ENCODE measurements at places on chromosomes 4 and X.
A peak's percentile ranks its signal among the peaks of the same experiment; 100 is the strongest.

DNA sequence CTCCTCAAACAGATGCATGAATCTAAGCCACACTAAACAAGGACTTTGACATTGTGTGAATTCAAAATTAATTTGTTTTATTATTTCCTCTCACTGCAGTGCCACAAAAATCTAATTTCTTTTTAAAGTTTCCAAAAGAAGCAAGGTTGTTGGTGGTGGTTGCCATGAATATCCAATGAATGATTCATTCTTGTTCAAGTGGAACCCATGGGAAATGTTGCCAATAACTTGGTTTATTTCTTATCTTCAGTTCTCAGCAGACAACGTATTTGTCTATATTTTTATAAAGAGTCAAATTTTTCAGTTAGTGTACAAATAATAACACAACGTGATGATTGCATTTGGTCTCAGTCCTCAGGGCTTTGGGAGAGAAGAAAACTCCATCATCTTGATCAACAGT lies 309.4 kb upstream of the NOCT start:
- no peak for DNase-seq

DNA sequence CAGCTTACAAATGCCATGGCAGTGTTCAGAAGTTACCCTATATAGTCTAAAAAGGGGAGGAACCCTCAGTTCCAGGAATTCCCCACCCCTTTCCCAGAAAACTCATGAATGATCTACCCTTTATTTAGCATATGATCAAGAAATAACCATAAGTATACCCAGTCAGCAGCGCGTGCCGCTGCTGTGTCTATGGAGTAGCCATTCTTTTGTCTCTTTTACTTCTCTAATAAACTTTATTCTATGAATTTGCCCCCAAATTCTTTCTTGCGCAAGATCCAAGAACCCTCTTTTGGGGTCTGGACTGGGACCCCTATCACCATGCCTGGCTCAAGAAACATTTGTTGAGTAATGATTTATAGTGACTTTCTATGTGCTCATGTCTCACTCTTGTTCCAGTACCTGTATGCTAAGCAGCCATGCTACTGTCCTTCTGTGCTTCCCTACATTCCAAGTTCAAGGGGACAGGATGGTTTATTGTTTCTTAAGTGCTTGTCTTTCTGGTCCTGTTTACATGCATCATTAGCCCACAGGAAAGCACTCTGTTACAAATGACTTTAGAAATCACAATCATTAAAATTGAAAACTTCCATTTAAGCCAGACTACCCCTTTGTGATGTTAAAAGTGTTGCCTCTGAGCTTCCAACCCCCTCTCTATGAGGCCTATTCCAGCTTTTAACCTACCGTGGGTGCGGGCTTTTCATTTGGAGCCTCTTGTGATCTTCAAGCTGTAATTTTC lies 63.4 kb upstream of the S100G start:
- no peak for DNase-seq

GRCh38 chr4:7420661-7421040 lies 14.1 kb downstream of the PSAPL1 start:
- peak; percentile 28 for DNase-seq

DNA sequence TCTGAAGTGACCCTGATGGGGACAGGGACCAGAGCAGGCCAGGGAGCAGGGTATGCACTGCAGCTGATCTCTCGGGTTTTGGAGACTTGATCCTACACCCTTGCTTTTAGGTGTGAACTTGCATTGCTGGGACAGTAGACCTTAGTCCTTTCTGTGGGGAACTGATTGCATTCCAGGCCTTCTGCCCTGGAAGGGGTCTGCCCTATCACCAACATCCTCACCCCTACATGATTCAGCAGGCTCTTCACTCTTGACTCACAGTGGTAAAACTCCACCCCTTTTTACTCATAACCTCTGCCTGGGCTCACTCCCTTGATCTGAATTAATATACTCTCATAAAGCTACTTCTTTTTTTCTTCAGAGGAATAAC lies 6.6 kb upstream of the DDX60L start:
- no peak for DNase-seq

GRCh38 chr4:86640469-86640868 lies 46.4 kb downstream of the PTPN13 start:
- no peak for DNase-seq

DNA sequence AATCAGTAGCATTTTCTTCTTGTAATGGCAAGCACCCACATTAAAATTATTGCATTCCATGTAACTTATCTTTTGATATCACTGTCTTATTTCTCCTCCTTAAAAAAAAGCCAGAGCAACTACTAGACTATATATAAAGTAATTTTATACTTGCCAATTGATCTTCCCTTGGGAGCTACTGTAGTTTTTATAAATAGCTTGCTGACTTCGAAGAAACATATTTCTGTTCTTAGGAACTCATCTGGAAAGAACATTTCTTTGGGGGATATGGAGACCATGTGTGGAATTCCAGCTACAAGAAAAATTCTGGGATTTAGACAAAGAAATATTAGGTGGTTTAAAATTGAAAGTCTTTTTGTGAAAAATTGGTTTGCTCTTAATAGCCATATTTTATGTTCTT lies 94.9 kb downstream of the BMPR1B start:
- no peak for DNase-seq

GRCh38 chrX:118038614-118039365 lies 77.8 kb downstream of the KLHL13 start:
- DNase-seq = no peak

- DNase-seq = no peak
Observed at GRCh38 chrX:53831662-53832635, 145.4 kb upstream of the HUWE1 start.

DNA sequence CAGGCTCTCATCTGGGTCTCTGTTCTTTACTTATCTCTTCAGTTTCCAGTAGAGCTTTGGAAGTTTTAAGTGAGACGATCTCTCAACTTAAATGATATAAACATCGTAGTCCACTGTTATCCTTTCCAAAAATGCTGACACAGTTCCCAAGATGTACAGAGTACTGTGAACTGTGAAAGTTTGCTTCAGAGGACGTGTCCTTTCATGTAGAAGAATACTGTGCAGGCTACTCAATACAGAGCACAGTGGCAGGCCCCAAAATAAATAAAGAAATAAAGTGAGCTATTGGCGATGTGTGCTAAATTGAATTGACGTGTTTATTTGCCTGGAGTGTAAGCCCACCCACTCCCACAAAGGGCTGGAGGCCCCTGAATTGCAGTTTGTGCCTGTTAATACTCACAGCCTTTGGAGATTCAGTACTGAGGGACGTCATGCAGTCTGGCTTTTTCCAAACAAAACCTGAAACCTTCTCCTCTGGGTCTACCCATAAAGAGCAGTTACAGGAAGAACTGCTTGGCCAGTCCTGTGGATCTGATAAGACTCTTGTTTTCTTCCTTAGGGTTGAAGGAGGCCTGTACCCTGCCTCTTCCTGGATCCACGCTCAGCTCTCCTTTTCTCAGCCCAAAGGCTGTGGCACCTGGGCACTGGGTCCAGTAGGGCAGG lies 66.1 kb downstream of the SOWAHB start:
- DNase-seq = no peak

DNA sequence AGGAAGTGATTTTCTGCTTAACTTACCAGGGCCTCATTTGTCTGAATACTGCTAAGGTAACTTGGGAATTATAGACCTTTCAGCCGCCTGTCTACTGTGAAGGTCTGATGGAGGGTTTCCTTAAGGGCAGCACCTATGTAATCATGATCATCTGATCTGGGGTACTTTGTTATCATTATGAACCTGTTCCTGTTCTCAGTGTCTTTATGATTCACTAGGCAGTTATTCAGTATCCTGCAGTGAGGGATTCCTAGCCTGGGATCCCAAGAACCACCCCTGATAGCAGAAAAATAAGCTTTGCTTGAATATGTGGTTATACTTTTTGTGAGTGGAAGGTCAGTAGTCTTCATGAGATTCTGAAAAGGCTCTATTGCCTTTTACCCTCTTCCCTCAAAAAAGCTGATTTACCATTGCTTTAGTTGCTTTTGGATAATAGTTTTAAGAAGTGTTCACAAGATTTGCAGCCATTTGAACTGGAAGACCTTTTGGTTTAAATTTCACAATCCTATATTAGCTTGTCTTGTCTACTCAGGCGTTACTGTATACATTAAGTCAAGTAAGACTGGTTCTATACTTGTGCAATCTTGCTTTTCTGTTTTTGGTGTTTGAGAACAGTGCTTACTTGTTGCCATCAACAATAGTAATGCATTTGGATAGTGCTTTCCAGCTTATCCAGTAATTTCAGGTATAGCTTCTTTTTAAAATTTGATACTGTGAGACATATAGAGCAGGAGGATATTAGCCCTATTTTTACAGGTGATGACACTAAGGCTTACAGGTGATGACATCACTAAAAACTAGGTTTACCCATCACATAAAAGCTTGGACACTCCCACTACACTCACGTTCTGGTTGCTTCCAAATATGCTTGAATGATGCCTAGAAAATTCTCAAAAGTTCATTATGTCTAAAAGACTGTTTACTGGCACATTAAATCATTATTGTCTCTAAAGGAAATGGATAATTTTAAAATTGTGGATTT lies 60.0 kb downstream of the FHIP1A start:
- no peak for DNase-seq

DNA sequence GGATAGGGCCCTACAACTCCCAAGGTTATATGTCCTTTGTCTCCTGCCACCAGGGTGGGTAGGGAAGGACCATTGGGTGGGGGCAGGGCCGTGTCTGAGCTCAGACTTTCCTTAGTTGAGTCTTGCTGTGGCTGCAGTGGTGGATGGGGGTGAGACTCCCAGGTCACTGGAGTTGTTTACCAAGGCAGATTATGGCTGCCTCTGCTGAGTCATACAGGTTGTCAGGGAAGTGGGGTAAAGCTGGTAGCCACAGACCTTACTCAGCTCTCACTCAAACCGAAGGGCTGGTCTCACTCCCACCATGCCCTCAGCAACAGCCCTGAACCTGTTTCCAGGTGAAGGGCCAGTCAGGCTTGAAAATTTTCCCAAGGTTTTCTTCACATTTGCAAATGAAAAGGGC lies 58.8 kb upstream of the FAAH2 start:
- no peak for DNase-seq

DNA sequence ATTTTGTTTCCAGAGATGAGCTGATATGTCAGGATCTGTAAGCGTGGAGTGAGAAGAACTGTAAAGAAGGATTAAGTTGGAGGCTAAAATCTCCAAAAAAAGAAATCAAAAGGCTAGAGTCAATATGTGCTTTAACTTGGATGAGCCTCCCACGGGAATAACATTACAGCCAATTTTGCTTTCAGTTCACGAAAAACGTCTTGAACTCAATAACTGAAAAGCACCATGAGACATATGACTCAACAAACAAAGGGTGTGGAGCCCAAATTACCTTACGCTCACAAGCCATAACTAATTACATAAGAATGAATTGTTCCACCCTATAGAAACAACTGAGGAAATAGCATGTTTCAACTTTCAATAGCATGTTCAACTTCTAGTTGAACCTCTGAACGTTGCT lies 22.3 kb downstream of the TMPRSS11D start:
- no peak for DNase-seq

DNA sequence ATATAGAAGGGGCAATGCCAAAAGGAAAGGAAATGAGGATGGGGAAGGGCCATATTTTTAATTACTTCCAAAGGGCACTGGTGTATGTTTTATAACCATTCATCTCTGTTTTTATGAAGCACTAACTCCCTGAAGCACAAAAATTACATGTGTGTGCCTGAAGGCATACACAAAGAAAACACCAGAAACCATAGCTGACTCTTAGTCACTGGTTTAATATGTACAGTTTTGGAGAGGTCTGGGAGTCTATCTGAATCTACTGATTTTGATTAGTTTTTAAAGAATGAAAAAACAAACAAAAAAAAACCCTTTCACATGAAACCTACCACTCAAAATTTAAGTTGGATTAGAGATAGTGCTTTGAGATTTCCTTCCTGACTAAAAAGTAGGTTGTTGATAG lies 438.7 kb downstream of the RPA4 start:
- DNase-seq = no peak
